ENCODE measurements at places on chromosomes 16 and 17.

GRCh38 chr17:75566416-75566815 lies 21.2 kb upstream of the MYO15B start:
- DNase-seq: no peak

DNA sequence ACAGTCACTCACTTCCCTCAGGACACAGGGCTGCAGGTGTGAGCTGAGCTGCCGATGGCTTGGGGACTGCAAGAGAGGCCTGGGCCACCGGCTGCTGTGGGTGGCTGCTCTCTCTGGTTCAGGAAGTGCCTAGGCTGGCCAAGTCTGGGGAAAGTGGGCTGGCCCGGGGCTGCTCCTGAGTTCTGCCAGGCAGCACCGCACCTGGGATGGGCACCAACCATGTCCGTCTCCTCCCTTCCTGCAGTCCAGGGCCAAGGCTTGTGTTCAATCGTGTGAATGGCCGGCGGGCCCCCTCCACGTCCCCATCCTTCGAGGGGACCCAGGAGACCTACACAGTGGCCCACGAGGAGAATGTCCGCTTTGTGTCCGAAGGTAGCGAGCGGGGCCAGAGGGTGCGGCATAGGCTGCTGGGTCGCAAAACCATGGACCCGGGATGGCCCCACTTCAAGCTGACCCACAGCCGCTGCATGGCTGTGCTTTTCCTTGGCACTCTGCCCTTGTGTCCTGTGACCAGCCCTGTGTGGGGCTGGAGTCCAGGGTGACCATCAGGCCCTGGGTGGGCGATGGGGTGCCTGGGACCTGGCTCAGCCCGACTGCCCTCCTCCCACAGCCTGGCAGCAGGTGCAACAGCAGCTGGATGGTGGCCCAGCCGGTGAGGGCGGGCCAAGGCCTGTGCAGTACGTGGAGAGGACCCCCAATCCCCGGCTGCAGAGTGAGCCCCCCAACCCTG lies 1.8 kb upstream of the WDR90 start:
- DNase-seq: no peak

DNA sequence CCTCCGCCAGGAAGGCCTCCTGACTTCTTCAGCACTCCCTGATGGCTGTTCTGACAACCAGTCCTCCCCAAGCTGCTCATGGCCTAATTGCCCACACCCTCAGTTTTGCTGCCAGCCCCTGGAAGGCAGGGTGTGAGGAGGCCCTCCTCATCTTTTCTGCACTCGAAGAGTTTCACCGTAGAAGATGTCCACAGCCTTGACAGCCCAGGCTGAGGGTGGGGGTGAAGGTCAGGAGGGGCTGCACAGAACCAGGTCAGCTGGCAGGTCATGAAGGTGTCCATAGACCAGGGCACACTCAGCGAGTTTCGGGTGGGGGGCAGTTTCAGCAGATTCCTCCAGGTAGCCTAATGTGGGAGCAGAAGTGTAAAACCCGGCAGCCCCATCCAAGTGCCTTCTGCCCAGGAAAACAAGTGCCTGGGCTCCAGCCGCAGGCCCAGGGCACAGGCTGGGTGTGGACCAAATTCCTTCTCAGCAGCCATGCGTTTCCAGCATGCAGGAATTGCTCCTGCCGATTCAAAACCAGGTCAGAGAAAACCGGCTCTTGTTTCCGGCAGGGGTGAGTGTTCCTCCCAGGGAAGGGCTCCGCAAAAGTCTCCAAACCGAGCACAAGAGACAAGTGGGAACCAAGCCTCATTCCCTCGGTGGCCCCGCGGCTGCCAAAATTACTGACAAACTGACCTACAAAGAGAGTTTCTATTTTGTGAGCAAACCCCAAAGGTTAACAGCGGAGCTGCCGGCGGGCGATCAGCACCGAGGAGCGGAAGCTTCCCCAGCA lies 228.8 kb downstream of the C16orf78 start:
- DNase-seq: no peak

GRCh38 chr17:57391857-57392471 lies 135.6 kb downstream of the MSI2 start:
- no peak for DNase-seq

DNA sequence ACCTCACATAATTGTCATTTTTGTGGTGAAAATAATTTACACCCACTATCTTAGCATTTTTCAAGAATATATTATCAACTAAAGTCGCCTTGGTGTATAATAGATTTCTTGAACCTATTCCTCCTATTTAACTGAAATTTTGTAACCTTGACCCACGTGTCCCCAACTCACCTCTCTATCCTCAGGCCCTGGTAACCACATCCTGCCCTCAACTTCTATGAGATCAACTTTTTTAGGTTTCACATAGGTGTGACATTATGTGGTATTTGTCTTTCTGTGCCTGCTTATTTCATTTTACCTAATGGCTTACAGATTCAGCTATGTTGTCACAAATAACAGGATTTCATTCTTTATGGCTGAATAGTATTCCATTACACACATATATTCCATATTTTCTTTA lies 73.0 kb upstream of the CNTNAP4 start:
- no peak for DNase-seq

- peak; percentile 52 for DNase-seq
Observed at GRCh38 chr16:57815987-57816745, 13.9 kb upstream of the KIFC3 start.

DNA sequence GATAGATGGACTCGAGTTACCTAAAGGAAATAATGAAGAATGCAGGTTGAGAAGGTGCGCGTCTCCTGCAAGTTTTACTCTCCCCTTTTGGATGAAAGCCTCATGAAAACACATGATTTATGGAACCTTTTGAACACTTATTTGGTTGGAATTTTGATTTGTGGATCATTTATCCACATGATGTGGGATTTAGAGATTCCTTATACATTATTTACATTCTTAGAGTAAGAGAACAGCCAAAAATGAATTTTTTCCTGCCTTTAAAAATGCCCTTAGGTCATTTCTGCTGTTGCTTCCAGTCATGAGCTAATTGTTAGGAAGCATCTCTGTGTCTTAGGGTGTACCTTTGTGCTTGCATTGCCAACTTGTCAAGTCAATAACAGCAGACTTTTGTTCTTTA lies 99.9 kb downstream of the RPTOR start:
- no peak for DNase-seq

DNA sequence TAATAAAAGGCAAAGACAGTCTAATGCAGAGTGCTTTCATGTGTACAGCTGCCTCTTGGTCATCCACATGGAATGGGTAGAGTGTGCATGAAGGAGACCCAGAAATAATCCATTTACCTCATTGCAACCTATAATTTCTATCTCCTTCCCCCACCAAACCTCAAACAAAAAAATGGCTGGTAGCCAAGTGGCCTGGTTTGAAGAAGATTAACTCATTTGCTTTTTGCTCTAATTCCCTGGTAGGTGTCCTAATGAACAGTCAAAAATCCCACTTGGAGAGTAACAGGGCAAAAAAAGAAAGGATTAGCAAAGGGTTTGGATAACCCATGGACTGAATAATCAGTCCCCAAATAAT lies 13.0 kb upstream of the LYRM9 start:
- DNase-seq: no peak

DNA sequence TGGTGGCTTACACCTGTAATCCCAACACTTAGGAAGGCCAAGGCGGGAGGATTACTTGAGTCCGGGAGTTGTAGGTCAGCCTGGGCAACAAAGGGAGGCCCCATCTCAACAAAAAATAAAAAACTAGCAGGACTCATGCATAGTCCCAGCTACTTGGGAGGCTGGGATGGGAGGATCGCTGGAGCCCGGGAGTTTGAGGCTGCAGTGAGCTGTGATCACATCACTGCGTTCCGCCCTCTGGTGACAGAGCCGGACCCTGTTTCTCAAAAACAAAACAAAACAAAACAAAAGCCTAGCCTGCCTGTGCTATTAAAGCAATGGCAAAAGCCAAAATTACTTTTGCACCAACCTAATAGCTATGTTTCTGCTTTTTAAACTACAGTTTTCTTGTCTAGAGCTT lies 1.5 kb downstream of the FCSK start:
- no peak for DNase-seq

- no peak for DNase-seq
Observed at GRCh38 chr16:24138024-24138423, 118.1 kb upstream of the CACNG3 start.

- no peak for DNase-seq
Observed at GRCh38 chr17:42783062-42783790, 2.8 kb downstream of the WNK4 start.

DNA sequence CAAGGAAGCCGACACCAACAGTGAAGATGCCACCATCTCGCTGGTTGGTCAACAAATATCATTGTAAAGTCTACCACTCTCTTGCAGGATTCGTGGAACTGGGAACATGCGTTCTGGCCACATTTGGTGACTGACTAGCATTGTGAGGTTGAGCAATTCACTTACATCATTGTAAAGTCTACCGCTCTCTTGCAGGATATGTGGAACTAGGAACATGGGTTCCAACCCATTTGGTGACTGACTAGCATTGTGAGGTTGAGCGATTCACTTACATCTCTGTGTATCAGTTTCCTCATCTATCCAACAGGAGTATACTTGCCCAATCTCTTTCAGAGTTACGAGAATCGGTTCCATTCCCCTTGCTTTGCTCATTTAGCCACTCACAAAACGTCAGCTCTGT lies 42.6 kb upstream of the RPH3AL start:
- DNase-seq: no peak

DNA sequence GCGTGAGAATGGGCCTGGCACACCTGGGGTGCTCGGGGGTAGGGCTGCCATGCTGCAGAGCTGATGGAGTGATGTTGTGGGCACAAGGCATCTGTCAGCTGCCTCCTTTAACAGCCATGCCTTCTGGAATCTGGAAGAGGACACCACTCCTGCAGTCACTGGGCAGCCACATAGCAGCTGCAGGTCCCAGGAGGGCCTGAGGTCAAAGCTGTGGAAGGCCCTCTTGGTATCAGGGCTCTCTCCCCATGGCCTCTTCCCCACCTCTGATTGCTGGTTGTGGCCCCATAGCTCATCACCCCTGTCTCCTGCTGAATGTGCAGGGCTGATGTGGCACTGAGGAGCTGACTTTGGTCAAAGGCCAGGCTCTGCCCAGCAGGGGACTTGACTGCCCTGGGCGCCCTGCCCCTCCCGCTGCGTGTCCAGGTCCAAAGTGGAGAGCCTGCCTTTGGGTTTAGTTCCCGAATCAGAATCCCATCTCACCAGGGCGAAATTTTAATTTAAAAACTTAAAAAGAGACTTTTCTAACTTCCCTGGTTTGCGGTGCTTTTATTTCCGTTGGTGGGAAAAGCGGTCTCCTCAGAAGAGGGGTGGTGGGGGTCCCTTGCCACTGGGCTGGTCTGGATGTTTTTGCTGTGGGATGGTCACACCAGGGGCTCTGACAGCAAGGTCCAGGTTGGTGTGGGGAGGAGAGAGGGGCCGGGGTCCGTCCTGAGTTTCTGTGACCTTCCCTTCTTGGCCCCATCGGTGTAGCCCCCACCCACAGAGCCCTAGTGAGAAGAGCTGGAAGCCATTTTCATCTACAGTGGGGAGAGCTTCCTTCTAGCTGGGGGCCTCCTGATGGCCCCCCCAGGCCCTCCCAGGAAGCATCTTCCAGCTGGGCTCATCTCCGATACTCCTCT lies 5.9 kb downstream of the UBALD2 start:
- DNase-seq: no peak

GRCh38 chr17:75876938-75877751 lies 1.2 kb downstream of the TRIM47 start:
- no peak for DNase-seq

- no peak for DNase-seq
Observed at GRCh38 chr16:3645504-3646347, 8.8 kb upstream of the DNASE1 start.

DNA sequence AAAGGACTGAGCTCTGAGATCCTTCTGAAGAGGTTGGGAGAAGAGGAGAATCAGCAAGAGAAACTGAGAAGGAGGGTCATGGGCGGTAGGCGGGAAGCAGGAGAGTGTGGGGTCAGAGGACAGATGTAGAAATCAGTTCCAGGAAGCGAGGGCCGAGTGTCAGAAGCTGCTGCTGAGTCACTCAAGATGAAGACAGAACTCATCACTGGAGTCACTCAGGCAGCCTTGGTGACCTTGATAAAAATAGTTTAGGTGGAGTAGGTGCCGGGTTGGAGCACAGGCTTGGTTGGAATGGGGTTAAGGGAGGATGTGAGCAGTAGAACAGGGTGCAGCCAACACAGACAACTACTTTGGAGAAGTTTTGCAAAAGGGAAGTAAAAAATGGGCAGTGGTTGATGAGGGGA lies 6.1 kb upstream of the ITGAM start:
- DNase-seq: peak; percentile 43

GRCh38 chr17:58059141-58059540 lies 24.1 kb upstream of the DYNLL2 start:
- DNase-seq: no peak

- no peak for DNase-seq
Observed at GRCh38 chr17:7014995-7015958, 2.9 kb downstream of the RNASEK start.

- DNase-seq: no peak
Observed at GRCh38 chr17:13702266-13702665, 100.5 kb upstream of the HS3ST3A1 start.

GRCh38 chr17:862582-862981 lies 80.4 kb downstream of the MRM3 start:
- no peak for DNase-seq

DNA sequence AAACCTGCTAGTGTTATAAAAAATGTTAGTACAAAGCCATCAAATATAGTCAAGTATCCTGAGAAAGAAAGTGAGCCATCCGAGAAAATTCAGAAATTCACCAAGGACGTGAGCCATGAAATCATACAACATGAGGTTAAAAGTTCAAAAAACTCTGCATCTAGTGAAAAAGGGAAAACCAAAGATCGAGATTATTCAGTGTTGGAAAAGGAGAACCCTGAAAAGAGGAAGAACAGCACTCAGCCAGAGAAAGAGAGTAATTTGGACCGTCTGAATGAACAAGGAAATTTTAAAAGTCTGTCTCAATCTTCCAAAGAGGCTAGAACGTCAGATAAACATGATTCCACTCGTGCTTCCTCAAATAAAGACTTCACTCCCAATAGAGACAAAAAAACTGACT lies 31.7 kb downstream of the RBBP6 start:
- DNase-seq: no peak

DNA sequence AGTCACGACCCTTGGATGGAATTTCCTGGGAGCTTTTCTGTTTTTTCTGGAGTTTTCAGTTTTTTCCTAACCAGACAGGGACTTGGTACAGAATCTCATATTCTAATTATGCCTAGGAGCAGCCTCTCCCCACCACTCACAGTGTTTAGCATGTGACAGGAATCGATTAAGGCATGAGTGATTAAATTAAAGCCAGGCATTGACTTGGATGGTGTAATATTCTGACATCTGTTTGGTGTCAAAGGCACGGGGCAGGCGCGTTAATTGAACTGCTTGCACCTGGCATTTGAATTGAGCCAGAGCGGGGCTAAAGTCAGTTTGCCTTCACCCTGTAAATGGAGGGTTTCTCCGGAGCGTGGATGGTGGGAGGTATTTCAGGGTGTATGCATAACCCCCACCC lies 11.9 kb downstream of the MAPT start:
- DNase-seq: no peak
